Activated CD8-positive, alpha-beta T cell treated with anti-CD3 and anti-CD28 coated beads for 36 hours (primary cell): ENCODE measurements at places on chromosomes 11 and 22. TPM values are rescaled to one million over a fixed set of nuclear protein-coding genes. Genes with fewer than 3 reads are reported as not detected.
A peak's percentile ranks its signal among the peaks of the same experiment; 100 is the strongest.

The ANKK1 gene
- not detected for total RNA-seq

The C11orf97 gene
- total RNA-seq, result not detected

The OLFML1 gene
- total RNA-seq, result not detected

The SCUBE1 gene
- 0.07 TPM for total RNA-seq

The KCNQ1OT1 gene
- total RNA-seq, result 0.22 TPM

- peaks cover 1% of the 10 kb centered on the region for H3K27me3 ChIP-seq
- no peak overlapping the region for H3K4me3 ChIP-seq
- H3K27ac ChIP-seq, result no peak overlapping the region
- no peak for DNase-seq
- no peaks in the 10 kb centered on the region for H3K4me1 ChIP-seq
- no peaks in the 10 kb centered on the region for H3K36me3 ChIP-seq
These were observed 592.5 kb downstream of the INSC start for GRCh38 chr11:15707194-15707593.

DNA sequence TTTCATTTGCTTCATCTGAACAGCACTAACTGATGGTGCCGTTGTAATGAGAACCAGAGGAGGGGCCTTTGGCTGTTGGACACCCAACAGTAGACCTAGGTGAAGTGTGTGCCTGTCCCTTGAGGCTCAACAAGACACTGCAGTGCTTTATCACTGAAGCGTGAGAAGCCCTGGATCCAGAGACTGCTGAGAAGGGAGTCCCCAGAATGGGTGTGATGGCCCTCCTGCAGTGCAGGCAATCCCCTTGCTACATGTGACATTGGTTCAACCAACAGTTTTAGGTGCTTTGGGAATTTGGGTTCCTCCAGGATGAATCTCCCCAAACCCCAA, 125.6 kb downstream of the BRD1 start:
- no peak overlapping the region for H3K4me3 ChIP-seq
- peaks cover 17% of the 10 kb centered on the region for H3K27me3 ChIP-seq
- no peaks in the 10 kb centered on the region for H3K36me3 ChIP-seq

DNA sequence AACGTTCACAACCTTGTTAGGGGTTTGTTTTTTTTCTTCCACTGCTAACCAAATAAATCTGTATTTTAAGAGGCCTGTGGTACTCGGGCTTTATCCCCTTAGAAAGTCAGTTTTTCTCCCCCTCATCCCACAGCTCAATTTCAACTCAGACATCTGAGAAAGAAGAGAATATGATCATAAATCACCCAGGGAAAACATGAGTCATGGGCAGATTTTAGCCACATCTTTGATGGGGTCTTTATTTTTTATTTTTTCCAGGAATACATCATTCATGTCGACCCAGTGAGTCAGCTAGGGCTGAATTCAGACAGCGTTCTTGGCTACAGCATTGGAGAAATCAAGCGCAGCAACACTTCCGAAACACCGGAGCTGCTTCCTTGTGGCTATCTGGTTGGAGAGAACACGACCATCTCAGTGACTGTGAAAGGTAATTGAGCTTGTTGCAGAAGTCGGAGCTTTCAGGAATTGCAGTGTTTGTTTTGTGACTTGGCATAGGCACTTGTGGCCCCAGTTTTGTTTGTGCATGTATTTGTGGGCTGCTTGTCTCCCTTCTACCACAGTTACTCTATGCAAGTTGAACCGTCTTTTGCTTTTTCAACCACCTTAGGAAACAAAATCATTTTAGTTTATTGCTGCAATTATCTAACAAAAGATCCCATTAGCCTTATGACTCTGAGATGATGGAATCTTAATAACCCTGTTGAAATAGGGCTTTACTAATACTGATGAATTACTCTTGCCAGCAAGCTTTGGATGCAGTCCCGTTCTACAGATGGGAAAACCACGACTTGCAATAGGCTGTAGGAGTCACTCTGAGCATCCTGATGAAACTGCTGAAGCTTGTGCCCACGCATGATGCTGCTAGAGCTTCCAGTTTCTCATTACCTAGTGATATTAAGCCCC, 62.7 kb downstream of the DBX1 start:
- no peak for DNase-seq
- H3K27ac ChIP-seq, result no peak overlapping the region
- H3K4me3 ChIP-seq, result no peak overlapping the region
- H3K36me3 ChIP-seq, result no peaks in the 10 kb centered on the region
- H3K27me3 ChIP-seq, result peaks cover 1% of the 10 kb centered on the region

GRCh38 chr11:15412054-15412453, 297.3 kb downstream of the INSC start:
- no peaks in the 10 kb centered on the region for H3K4me1 ChIP-seq
- no peaks in the 10 kb centered on the region for H3K36me3 ChIP-seq
- no peak overlapping the region for H3K4me3 ChIP-seq
- H3K27me3 ChIP-seq, result no peaks in the 10 kb centered on the region
- no peak overlapping the region for H3K27ac ChIP-seq

DNA sequence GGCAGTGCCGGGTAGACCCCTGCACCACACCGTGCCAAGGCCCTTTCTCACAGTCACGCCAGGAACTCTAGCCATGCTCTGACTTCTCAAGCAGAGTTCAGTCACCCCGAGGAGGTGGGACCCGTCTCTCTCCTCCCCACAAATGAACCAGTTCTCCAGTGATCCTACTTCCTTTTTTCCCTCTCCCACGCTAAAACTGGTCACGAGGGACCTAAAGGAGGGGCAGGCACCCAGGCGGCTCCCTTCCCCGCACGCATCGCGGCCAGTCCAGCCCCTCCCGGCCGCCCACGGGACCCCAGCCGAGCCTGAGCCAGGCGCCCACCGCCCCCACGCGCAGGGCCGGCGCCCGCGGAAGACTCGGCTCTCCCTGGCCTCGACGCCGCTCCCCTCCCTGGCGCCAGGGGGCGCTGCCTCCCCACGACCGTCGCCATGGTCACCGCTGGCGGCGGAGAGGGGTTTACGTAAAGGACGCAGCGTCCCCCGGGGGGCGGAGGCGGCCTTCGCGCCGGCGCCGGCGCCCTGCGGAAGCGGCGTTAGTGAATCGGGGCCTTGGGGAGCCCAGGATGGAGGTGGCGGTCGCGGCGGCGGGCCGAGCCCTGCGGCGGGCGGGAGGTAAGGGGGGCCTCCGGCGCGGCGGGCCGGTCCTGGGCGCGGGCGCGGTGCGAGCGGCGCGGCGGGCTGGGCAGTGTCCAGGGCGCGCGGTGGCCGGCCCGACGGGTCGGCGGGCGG, at the start of gene DAGLA:
Gene DAGLA (plus strand): TSS at position 499 of the 729 bp plus-strand sequence. CDS start 39,765 bp downstream, outside the sequence.
- peak within 1 kb of the TSS; percentile 40 for H3K4me3 ChIP-seq
- DNase-seq, result peak; percentile 76
- H3K27me3 ChIP-seq, result peaks cover 23% of the 10 kb centered on the region

DNA sequence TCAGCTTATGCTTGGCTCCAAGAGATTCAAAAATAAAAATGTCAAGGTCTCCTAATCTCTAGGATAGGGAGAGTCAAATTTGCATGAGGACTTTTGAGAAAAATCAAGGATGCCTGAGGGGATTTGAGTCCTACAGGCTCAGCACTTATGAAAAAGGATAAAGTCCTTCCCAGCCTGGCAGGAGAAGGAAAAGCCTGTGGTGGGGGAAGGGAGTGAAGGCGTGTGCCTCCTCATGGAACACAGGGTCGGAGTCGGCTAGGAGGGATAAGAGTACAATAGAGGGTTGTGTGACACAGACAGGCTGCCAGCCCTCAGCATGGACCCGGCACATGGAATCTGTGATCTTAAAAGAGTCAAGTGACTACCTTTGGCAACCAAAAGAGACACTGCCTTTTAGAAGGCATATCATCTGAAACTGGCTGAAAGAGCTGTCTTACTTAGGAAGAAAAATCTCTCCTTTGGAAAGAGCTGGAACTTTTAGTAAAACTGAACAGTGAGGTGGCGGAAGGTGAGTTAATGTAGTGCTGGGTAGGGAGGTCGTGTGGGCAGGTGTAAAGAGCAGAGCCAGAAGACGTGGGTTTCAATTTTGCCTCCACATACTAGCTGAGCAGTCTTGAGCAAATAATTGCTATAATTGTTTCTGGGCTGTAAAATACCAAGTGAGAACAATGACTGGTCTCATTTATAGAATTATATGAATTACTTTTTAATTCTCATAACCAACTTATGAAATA, 58.8 kb upstream of the RDX start:
- H3K27me3 ChIP-seq, result no peaks in the 10 kb centered on the region
- H3K4me1 ChIP-seq, result peaks cover 22% of the 10 kb centered on the region
- H3K4me3 ChIP-seq, result no peak overlapping the region

- no peak overlapping the region for H3K4me3 ChIP-seq
- H3K4me1 ChIP-seq, result no peaks in the 10 kb centered on the region
- H3K27me3 ChIP-seq, result peaks cover 5% of the 10 kb centered on the region
- H3K36me3 ChIP-seq, result no peaks in the 10 kb centered on the region
- no peak overlapping the region for H3K27ac ChIP-seq
These were observed 148.3 kb upstream of the CADM1 start for GRCh38 chr11:115652496-115652895.

DNA sequence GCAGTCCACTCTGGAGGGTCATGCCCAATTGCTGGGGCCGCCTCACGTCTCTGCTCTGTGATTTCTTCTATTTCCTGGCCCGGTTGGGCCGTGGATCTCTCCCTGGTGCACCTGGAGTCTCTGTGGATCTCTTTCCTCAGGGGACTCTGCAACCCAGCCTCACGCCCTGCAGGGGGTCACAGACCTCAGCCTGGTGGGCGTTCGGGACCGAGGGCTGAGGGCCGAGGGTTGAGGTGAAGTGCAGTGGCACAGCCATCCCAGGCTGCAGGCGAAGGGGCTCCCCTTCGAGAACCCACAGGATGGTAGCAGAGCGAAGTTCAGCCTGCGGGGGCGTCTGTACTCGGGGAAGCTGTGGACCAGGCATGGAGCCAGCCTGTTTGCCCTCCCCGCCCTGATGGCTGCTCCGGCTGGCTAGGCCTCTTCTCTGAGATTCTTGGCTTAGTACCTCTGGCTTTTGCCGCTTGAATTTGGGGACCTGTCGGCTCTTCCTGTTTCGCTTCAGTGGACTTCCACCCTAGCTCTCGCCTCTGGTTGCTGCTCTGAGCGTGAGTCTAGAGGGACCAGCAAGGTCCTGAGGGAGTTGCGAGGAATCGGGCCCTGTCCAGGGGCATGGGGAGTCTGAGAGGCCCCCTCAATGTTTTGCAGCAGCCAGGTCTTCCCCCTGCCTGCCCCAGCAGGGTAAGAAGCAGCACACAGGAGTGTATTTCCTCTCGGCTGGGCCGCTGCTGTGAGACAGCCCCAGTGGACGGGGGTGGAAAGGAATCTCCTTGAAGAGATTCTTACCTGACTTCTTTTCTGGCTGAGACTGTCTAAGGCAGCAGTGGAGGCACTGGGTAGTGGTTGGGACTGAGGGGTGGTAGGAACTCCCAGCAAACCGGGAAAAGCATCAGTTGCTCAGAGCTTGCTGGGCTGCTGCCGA, 140.8 kb downstream of the TBC1D22A start:
- peaks cover 2% of the 10 kb centered on the region for H3K4me1 ChIP-seq
- no peak overlapping the region for H3K27ac ChIP-seq
- DNase-seq, result no peak

GRCh38 chr11:10450462-10451425, 4.3 kb upstream of the AMPD3 start:
- H3K4me3 ChIP-seq, result peak overlapping the region; percentile 77
- no peaks in the 10 kb centered on the region for H3K27me3 ChIP-seq
- H3K27ac ChIP-seq, result peak overlapping the region; percentile 91
- H3K4me1 ChIP-seq, result peaks cover 64% of the 10 kb centered on the region
- peak; percentile 66 for DNase-seq
- no peaks in the 10 kb centered on the region for H3K36me3 ChIP-seq

GRCh38 chr22:39703091-39703490, 132.5 kb downstream of the CACNA1I start:
- H3K4me3 ChIP-seq, result no peak overlapping the region
- no peak for DNase-seq
- no peaks in the 10 kb centered on the region for H3K27me3 ChIP-seq
- H3K36me3 ChIP-seq, result no peaks in the 10 kb centered on the region
- H3K4me1 ChIP-seq, result no peaks in the 10 kb centered on the region

GRCh38 chr22:21632237-21632895, at the start of gene CCDC116:
TSS of gene CCDC116 (plus strand) at chr22:21632760. CDS start at chr22:21633182, 422 bp downstream.
- DNase-seq, result peak; percentile 78
- no peak within 1 kb of the TSS for H3K27ac ChIP-seq
- H3K27me3 ChIP-seq, result no peaks in the 10 kb centered on the region
- H3K4me1 ChIP-seq, result peaks cover 27% of the 10 kb centered on the region

GRCh38 chr22:19003508-19003907, 67.4 kb upstream of the PRODH start:
- DNase-seq, result no peak
- H3K27ac ChIP-seq, result no peak overlapping the region
- no peak overlapping the region for H3K4me3 ChIP-seq
- no peaks in the 10 kb centered on the region for H3K36me3 ChIP-seq
- H3K4me1 ChIP-seq, result no peaks in the 10 kb centered on the region

GRCh38 chr11:14386081-14386480, 27.1 kb upstream of the RRAS2 start:
- DNase-seq, result no peak
- H3K4me1 ChIP-seq, result peaks cover 3% of the 10 kb centered on the region
- H3K27me3 ChIP-seq, result peaks cover 8% of the 10 kb centered on the region
- no peak overlapping the region for H3K27ac ChIP-seq
- no peak overlapping the region for H3K4me3 ChIP-seq

DNA sequence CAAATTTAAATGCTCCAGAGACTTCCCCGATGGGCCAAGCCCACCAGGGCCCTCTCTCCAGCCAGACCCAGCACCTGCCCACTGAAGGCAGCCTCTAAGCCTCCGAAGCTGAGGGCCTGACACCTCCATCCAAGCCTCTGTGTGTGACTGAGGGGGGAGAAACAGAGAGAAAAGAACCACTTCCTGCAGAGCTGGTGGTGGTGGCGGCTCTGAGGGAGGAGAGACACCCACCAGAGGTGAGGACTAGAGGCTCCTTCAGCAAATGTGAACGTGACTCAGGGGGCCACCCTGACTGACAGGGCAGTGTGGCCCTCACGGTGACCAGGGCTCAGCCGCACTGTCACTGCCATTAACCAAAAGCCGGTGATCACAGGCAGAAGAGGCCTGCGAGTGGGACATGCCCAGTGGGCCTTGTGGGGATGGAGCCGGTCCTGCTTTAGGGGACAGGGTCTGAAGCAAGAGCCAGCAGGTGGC, 31.0 kb upstream of the CD5 start:
- H3K4me3 ChIP-seq, result peak overlapping the region; percentile 47
- peak overlapping the region; percentile 93 for H3K27ac ChIP-seq
- H3K36me3 ChIP-seq, result peaks cover 54% of the 10 kb centered on the region
- peaks cover 87% of the 10 kb centered on the region for H3K4me1 ChIP-seq

GRCh38 chr22:23121424-23121823, 20.4 kb downstream of the RSPH14 start:
- DNase-seq, result no peak
- no peak overlapping the region for H3K27ac ChIP-seq
- no peaks in the 10 kb centered on the region for H3K36me3 ChIP-seq
- peaks cover 11% of the 10 kb centered on the region for H3K4me1 ChIP-seq
- H3K4me3 ChIP-seq, result no peak overlapping the region
- no peaks in the 10 kb centered on the region for H3K27me3 ChIP-seq

DNA sequence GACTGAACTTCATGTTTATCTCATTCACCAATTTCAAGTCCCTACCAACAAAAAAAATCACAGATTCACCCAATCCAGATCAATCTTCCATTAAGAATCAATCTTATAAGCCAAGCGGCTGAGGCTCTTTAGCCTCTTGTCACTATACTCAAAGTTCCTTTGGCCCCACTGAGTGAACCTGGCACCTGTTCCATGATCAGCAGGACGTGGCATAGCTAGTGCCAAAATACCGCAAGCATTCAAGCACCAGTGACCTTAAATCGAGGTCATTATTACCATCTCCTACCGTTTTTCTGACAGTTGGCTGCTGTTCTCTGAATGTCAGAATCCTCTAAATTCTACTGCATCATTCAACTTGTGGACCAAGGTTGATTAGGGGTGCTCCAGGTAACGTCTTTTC, 141.2 kb downstream of the CADM1 start:
- H3K27ac ChIP-seq, result no peak overlapping the region
- no peaks in the 10 kb centered on the region for H3K36me3 ChIP-seq
- no peak overlapping the region for H3K4me3 ChIP-seq
- no peak for DNase-seq
